ENCODE measurements at places on chromosomes 11 and 22.

DNA sequence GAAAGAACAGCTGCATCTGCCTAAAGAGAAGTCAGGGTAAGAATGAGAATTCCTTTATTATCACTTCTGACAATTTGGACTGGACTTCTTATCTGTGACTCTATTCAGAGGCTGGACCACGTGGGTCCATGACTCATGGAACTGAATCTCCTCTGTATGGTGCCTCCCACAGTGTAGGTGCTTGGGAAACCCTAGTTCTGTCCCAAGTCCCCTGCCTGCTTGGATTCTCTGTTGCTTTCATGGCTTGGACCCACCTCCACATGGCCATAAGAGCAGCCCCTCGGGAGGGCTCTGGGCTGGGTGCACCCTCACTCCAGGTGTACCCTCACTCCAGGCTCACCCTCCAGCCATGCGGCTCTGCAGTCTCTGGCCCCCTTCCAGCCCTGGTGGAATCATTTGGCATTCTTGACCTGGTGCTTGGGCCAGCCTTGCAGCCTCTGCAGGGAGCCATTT is 153.4 kb downstream of the CACNA1I start:
- no peak for DNase-seq

DNA sequence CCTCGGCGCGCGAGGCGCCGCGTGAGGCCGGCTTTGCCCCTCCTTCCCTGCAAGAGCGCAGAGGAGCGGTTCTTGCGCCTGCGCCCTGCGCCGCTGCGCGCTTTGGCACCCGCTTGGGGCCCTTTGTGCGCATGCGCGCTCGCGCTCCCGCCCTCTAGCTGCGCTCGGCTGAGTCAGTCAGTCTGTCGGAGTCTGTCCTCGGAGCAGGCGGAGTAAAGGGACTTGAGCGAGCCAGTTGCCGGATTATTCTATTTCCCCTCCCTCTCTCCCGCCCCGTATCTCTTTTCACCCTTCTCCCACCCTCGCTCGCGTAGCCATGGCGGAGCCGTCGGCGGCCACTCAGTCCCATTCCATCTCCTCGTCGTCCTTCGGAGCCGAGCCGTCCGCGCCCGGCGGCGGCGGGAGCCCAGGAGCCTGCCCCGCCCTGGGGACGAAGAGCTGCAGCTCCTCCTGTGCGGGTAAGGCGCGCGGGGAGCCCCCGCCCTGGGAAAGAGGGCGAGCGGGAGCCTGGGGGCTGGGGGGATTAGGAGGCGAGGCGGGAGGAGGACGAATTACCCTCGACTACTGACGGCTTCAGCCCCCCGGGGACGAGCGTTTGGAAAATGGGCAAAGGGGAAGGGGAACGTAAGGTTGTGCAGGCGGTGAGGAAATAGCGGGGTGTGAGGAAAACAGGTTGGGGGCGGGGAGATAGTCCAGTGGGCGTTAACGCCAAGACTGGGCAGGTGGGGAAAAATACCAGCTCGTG is at the start of gene RTN3:
TSS of gene RTN3 (plus strand) at position 180 of the 745 bp plus-strand sequence. CDS start at position 317, 137 bp downstream.
- DNase-seq, result peak; percentile 98

- no peak for DNase-seq
These were observed 59.2 kb downstream of the TRIM44 start for GRCh38 chr11:35721651-35722282.

DNA sequence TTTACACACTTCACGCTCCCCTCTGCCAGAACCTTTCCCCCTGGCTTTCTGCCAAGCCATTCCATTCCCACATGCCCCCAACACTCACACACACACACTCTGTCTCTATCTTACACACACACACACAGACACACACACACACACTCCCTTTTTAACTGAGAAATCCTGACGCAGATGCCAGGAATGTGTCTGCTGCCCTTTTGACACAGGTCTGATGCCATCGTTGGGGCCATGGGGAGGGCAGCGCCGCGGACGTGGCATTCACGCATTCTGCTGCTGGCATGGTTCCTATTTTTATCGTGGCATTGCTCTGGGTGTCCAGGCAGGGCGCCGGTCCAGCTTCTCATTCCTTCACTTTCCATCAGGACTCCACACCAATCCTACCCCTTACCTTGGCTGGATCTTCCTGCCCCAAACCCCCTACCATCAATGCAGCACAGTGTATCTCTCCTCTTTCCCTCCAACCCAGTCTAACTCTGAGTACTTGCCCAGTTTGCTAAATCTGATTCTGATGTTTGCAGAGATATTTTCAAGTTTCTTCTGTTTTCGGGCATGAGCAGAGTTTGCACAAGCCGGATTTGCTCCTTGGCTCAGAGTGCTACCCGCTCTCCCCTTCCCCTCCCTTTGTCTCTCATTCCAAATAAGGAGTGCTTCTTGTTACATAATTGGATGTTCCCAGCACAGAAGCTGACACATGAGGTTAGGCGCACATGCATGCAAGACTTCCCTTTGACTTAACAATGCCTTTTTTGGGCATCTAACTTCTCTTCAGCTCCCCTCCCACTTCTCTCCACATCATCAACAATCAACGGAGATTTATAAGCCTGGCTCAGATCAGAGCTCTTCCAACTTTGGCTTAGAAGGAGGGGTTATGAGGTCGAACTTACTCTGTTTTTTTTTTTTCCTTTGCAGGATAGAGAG is 18.8 kb downstream of the SNX19 start:
- DNase-seq, result no peak

DNA sequence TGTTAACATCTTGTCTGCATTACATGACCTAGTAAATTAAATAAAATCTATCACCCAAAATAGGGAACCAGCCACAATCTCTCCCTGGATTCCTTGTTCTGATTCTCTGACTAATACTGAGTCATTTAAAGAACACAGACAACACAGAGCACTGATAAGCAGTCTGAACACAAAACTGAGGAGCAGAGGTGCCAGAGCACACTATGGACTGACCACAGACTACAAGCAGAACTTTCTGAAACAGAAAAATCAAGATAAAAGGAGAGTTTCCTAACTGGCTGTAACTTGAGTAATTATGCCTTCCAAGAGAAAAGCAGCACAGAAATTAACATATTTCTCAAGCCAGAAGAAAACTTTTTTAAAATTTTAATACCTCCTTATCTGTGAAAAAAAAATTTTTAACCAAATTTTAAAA is 128.8 kb downstream of the SGSM3 start:
- no peak for DNase-seq

GRCh38 chr11:96338910-96339705 is 3.9 kb downstream of the MAML2 start:
- peak; percentile 36 for DNase-seq

GRCh38 chr22:19530751-19531150 is 6.5 kb upstream of the CLDN5 start:
- no peak for DNase-seq

Measured in GM23338 (cell line).